ENCODE measurements at places on chromosomes 5 and 9. TPM values are rescaled to one million over a fixed set of nuclear protein-coding genes. Genes with fewer than 3 reads are reported as not detected.

Gene FGF10
- not detected for total RNA-seq

Gene BAAT
- 1.3 TPM for total RNA-seq

Gene LHX3
- not detected for total RNA-seq

DNA sequence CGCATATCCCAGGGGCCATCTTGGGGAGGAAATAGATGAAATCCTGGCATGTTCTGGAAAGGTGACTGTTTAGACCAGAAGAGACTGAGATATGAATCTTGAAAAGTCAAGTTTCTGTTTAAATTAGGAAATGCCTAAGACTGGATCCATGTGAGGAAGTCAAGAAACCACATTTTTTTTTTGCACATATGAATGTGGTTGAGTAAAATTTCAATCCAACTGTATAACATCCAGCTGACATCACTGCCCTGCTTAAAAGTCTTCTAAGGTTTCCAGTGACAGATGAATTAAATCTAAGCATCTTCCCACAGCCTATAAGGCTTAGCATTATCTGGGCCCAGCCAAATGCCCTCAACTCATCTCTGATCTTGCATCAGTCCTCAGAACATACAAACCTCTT is 47.7 kb upstream of the TCERG1 start:
- no peak overlapping the region for H3K4me3 ChIP-seq
- no peak for DNase-seq
- H3K27ac ChIP-seq: no peak overlapping the region

- no peak for DNase-seq
- no peak overlapping the region for H3K4me3 ChIP-seq
- no peak overlapping the region for H3K27ac ChIP-seq
- H3K27me3 ChIP-seq: no peaks in the 10 kb centered on the region
- peaks cover 6% of the 10 kb centered on the region for H3K4me1 ChIP-seq
Measured at GRCh38 chr5:126939887-126940286, 90.5 kb downstream of the MARCHF3 start.

DNA sequence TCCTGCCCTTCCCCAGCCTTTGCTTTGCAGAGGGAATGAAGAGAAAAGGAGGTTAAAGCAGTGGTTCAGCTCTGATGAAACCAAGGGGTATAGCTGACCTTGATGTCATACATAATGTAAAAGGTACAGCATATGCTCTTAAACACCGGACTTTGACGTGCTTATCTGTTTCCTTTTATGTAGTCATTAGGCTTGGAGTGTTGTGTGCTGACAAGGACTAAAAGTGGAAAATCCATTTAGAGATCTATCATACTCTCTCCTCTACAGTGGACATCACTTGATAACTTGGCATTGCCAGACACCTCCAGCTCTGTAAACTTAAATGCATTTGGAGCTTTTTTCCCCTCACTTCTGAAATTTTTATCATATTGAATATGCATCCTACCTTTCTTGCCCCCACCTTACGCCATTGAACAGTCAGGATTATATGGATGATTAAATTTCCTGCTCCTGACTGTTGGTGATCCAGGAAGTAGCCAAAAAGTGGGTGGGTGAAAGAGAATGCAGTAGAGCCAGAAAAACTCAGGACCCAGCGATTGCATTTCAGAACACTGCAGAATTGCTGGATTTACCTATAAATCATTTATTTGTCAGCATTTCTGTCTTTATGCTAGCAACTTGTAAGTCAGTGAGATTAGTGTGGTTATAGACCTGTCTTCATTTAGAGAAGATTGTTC is 4.1 kb downstream of the TNFAIP8 start:
- no peaks in the 10 kb centered on the region for H3K36me3 ChIP-seq
- H3K27me3 ChIP-seq: peaks cover 14% of the 10 kb centered on the region
- DNase-seq: no peak
- no peak overlapping the region for H3K4me3 ChIP-seq
- no peak overlapping the region for H3K27ac ChIP-seq
- H3K4me1 ChIP-seq: no peaks in the 10 kb centered on the region

DNA sequence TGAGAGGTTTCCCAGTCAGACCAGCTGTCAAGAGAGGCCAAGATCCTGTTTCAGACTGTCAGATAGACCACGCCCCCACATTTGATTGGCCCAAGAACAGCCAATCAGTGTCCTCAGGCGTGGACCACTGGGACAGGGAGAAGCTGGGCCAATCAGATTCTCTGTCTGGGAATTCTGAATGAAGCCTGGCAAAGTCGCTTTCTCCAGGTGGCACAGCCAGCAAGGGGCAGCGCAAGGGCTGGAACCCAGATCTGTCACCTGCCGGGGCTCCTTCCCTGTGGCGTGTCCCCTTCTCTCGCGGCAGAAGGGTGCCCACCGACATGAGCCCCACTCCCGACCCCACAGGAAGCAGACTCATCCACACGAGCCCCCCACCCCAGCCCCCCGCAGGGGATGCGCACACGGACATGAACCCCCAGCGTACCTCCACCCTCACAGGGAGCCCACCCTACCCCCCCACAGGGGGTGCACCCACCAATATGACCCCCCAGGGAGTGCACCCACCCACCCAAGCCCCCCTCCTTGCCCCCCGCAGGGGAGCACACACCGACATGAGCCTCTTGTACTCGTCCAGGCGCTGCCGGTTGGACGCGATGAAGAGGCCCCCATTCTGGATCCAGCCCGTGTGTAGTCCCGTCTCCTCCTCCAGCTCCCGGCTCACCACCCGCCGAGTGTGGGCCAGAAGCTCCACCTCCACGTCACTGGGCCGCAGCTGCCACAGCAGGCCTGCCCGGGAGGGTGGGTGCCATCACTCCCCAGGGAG is 6.1 kb downstream of the SARDH start:
- H3K27ac ChIP-seq: no peak overlapping the region
- no peaks in the 10 kb centered on the region for H3K4me1 ChIP-seq
- H3K36me3 ChIP-seq: no peaks in the 10 kb centered on the region
- H3K4me3 ChIP-seq: no peak overlapping the region

GRCh38 chr5:1651971-1652872 is 128.5 kb upstream of the LPCAT1 start:
- H3K27ac ChIP-seq: no peak overlapping the region
- no peak for DNase-seq
- no peak overlapping the region for H3K4me3 ChIP-seq
- H3K4me1 ChIP-seq: no peaks in the 10 kb centered on the region
- peaks cover 26% of the 10 kb centered on the region for H3K27me3 ChIP-seq

GRCh38 chr5:58041884-58042283 is 418.0 kb downstream of the PLK2 start:
- no peaks in the 10 kb centered on the region for H3K27me3 ChIP-seq
- no peak overlapping the region for H3K27ac ChIP-seq
- H3K4me3 ChIP-seq: no peak overlapping the region
- H3K36me3 ChIP-seq: no peaks in the 10 kb centered on the region
- no peaks in the 10 kb centered on the region for H3K4me1 ChIP-seq
- DNase-seq: no peak

GRCh38 chr5:135993880-135994636 is 34.7 kb upstream of the TGFBI start:
- no peaks in the 10 kb centered on the region for H3K4me1 ChIP-seq
- H3K27me3 ChIP-seq: no peaks in the 10 kb centered on the region

GRCh38 chr9:95852059-95853032 is 23.1 kb upstream of the ERCC6L2 start:
- no peaks in the 10 kb centered on the region for H3K36me3 ChIP-seq
- DNase-seq: no peak
- no peaks in the 10 kb centered on the region for H3K4me1 ChIP-seq
- H3K27me3 ChIP-seq: no peaks in the 10 kb centered on the region
- no peak overlapping the region for H3K4me3 ChIP-seq
- H3K27ac ChIP-seq: no peak overlapping the region

GRCh38 chr9:98658951-98659351 is 49.8 kb downstream of the GABBR2 start:
- H3K27ac ChIP-seq: no peak overlapping the region
- no peaks in the 10 kb centered on the region for H3K36me3 ChIP-seq
- H3K27me3 ChIP-seq: no peaks in the 10 kb centered on the region

DNA sequence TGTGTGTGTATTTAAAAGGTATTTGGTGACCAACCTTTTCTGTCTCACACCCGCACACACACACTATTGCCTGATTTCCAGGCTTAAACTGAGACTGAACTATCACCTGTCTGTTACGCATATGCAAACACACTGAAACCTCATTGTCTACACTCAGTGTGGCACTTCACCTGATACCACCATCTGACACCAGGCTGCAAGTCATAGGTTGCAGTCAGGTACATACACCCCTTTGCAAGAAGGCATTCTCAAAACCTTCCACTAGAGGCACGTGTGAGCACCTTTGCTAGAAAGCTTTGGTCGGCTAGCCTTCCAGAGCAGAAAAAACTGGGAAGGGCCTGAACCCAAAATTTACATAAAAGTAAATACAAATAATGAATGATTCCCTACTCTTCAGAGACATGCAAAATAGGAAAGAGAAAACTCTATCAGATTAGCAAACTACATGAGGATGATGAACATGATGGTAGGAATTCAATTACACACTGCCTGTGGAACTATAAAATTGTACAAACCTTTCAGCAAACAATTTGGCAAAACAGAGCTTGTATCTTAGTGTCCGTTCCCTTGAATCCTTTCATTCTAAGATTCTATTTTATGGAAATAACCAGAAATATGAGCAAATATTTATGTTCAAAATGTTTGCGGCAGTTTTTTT is 5.9 kb upstream of the FOXD1 start:
- H3K27ac ChIP-seq: no peak overlapping the region
- peaks cover 7% of the 10 kb centered on the region for H3K4me1 ChIP-seq
- peaks cover 66% of the 10 kb centered on the region for H3K27me3 ChIP-seq
- H3K36me3 ChIP-seq: no peaks in the 10 kb centered on the region
- no peak for DNase-seq

- no peak overlapping the region for H3K27ac ChIP-seq
- H3K27me3 ChIP-seq: no peaks in the 10 kb centered on the region
- no peak for DNase-seq
- H3K36me3 ChIP-seq: no peaks in the 10 kb centered on the region
- no peaks in the 10 kb centered on the region for H3K4me1 ChIP-seq
- no peak overlapping the region for H3K4me3 ChIP-seq
Measured at GRCh38 chr9:111833941-111834340, 39.2 kb upstream of the SHOC1 start.

- no peak for DNase-seq
- H3K4me3 ChIP-seq: no peak overlapping the region
- no peaks in the 10 kb centered on the region for H3K27me3 ChIP-seq
- H3K4me1 ChIP-seq: no peaks in the 10 kb centered on the region
- H3K36me3 ChIP-seq: no peaks in the 10 kb centered on the region
Measured at GRCh38 chr9:35923927-35924763, 14.9 kb downstream of the SPAAR start.

- H3K4me3 ChIP-seq: no peak overlapping the region
- no peaks in the 10 kb centered on the region for H3K36me3 ChIP-seq
- no peak overlapping the region for H3K27ac ChIP-seq
- peaks cover 26% of the 10 kb centered on the region for H3K4me1 ChIP-seq
Measured at GRCh38 chr9:126979461-126979860, 64.9 kb downstream of the RALGPS1 start.

- no peak overlapping the region for H3K27ac ChIP-seq
- no peaks in the 10 kb centered on the region for H3K36me3 ChIP-seq
- H3K4me3 ChIP-seq: no peak overlapping the region
- H3K4me1 ChIP-seq: no peaks in the 10 kb centered on the region
- no peak for DNase-seq
Measured at GRCh38 chr5:171595401-171595800, 176.0 kb downstream of the FGF18 start.

- H3K4me3 ChIP-seq: no peak overlapping the region
- H3K36me3 ChIP-seq: no peaks in the 10 kb centered on the region
- DNase-seq: no peak
- H3K27me3 ChIP-seq: no peaks in the 10 kb centered on the region
- no peak overlapping the region for H3K27ac ChIP-seq
- H3K4me1 ChIP-seq: no peaks in the 10 kb centered on the region
Measured at GRCh38 chr9:137372693-137373610, 50.0 kb downstream of the EXD3 start.

- no peak overlapping the region for H3K4me3 ChIP-seq
- peaks cover 26% of the 10 kb centered on the region for H3K4me1 ChIP-seq
- no peaks in the 10 kb centered on the region for H3K36me3 ChIP-seq
- no peak for DNase-seq
- H3K27me3 ChIP-seq: no peaks in the 10 kb centered on the region
- no peak overlapping the region for H3K27ac ChIP-seq
Measured at GRCh38 chr5:72245951-72246532, 74.0 kb downstream of the MRPS27 start.
